ENCODE measurements at places on chromosomes 11 and 22.

GRCh38 chr11:117961896-117962295, 24.3 kb upstream of the IL10RA start:
- no peak for DNase-seq

DNA sequence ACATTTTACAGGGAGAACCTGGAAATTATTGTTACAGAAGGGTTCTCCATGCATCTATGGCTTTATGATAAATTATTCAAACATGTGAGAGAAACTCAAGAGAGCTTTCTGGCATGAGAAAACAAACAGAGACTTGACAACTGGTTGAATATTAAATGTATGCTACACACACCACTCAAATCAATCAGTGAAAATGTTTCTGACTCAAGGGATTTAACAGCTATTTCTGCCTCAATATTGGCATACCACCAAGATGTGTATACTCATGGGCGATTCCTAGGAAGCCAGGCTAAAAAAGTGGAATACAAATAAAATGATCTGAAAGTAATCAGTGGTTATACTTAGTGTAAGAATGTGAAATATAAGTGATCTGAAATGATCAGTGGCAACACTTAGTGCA, 15.8 kb upstream of the OR51T1 start:
- no peak for DNase-seq

DNA sequence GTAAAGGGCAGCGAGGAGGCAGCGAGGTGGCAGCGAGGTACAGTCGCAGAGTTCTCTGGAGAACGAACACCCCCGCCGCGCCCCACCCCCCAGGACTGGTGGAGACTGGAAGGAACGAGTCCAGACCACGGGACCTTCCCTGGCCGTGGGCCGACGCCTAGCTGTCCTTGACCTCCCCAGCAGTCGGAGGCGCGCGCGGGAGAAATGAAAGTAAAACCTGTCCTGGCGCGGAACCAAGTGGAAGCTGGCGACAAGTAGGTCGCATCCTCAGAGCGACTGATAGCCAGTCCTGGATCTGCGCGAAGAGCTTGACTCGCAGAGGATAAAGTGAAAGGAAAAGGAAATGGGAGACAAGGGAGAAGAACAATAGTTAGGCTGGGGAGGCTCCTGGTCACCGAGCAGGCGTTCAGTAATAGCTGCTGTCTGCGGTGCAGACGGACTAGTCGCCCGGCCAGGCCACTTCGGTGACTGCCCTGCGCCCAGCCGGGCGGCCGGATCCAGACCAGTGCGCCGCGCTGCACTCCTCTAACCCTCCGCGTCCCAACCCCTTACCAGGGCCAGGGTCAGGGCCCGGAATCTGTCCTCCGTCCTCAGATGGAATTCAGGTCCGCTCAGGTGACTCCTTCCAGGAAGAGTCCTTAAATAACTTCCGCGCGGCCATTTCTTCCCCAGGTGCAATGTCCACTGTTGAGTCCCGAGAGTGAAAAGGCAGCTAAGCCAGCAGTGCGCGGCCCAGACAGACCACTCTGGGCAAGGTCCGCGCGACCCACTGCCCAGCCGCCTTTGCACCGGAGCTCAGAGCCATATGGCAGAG, 1.9 kb upstream of the ADM start:
- peak; percentile 42 for DNase-seq

GRCh38 chr11:69698362-69698761, 5.5 kb downstream of the FGF19 start:
- DNase-seq = no peak

DNA sequence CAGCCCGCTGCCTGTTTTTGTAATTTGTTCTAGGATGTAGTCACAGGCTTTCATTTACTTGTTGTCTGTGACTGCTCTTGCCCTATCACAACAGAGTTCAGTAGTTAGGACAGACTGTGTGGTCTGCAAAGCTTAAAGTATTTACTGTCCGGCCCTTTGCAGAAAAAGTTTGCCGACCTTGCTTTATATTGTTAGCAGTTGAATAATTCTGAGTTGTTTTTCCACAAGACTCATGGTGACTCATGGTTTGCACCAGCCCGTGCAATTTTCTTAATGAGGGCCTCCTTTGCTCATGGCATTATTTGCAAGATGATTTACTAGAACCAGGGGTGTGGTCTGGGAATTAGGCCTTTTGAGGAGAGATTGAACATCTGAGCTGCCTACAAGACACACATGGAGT, 110.6 kb downstream of the SCN3B start:
- DNase-seq = no peak

DNA sequence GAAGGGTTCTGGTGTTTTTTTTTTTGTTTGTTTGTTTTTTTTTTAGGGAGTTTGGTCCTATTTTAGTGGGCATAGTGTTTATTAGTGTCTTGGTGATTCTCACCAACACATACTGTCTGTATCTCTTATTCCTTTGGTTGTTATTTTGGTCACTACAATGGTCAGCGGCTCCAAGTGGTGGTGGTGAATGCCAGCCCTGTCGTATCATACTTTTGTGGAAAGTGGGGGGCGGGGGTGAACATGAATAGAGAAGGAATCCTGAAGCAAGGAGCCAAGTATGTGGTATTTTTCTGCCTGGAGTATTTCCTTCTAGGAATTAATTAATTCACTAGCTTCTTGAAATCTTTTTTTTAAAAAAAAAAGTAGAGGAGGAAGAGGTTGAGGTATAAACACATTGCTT, 79.6 kb downstream of the GRK3 start:
- no peak for DNase-seq

DNA sequence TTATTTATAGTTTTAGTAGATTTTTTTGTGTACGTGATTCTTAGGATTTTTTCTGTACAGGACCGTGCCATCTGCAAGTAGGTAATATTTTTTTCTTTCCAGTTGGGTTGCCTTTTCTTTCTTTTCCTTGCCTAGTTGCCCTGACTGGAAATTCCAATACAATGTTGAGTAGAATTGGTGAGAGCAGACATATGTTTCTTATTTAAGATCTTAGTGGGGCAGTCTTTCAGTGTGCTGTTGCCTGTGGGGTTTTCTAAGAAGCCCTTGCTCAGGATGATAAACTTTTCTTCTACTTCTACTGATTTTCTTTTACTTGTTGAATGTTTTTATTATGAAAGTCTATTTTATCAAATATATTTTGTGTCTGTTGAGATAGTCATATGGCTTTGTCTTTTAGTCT, 33.0 kb downstream of the ATXN10 start:
- DNase-seq = no peak

- DNase-seq = no peak
Measured at GRCh38 chr22:27024982-27025381, 367.6 kb downstream of the MIAT start.

DNA sequence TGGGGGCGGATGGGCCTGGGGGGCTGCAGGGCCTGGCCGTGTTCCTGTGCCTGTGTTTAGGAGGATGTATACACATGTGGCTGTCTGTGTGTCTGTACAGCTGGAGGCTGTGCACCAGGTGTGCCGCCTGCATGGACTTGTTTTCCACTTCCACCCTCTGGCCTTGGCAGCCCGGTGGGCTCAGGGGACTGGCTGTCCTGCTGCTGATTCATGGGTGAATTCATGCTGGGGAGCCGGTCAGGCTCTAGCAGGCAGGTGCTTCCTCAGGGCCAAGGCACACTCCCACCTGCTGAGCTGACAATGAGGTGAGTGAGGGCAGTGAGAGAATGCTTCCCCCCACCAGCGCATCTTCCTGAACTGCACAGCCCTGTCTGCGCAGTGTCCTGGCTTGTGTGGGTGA, 88.4 kb downstream of the CCDC81 start:
- no peak for DNase-seq

DNA sequence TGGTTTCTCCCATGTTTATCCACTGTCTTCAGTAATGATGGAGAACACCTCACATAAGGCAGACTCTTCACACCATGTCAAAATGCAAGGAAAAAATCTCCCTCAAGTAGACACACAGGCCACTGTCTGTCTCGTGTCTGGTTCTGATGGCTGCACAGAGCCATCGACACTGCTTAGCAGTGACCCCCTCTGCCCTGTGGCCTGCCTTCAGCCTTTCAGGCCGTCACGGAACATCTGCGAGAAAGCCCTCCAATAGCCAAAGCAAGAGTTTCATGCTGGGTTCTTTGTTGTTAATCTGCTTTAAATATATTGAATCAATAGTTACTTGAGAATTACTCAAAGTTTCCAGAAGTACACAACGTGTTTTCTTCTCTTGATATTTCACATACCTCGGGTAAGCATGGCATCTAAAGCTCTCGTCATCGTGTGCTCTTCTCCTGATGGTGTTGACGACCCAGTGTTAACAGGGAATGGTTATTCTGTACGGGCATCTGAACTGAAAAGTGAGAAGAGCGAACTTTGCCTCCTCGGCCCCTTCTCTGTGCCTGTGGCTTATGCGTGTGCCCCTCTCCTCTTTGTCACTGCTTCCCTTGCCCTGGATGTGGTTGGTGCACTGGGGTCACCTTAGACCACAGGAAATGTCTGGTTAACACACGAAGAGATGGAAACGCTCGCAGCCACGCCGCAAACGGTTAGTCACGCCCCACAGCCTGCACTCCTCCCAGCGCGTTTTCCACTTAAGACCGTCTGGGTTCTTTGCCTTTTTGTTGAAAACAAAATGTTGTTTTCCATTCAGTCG, 33.4 kb upstream of the CTTN start:
- peak; percentile 28 for DNase-seq

DNA sequence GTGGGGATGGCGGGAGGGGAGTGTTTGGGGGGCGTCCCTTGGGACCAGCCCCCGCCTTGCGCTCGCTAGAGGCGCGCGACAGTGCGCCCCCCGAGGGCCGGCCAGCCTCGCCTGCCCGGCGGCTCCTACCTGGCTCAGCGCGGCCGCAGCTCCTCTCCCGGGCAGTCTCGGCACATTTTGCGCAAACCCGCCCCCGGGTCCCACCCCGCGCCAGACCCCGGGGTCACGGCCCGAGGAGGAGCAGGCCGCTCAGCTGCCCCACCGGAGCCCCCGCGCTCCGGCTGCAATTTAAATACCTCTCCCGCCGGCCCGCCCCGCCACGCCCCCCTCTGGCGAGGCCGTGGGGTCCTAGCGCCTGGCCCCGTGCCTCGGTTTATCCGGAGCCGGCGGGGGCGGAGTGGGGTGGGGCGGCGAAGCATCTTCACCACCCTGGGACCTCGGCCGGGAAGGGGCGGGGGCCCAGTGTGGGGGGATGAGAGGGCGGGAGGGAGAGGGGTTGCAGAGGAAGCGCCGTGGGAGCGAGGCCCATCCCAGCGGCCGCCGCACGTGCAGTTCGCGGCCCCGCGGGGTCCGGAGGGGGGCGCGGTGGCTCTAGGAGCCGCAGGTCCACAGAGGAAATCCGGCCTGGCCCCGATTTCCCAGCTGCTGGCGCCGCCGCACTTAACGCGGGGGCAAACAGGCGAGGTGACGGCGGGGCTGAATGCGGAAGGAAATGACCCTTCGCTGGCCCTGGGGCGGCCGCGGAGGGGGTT, at the start of gene LRRC32:
Gene LRRC32 (minus strand): TSS at position 263 of the 752 bp plus-strand sequence. CDS start 4,793 bp downstream, outside the sequence.
- no peak for DNase-seq

DNA sequence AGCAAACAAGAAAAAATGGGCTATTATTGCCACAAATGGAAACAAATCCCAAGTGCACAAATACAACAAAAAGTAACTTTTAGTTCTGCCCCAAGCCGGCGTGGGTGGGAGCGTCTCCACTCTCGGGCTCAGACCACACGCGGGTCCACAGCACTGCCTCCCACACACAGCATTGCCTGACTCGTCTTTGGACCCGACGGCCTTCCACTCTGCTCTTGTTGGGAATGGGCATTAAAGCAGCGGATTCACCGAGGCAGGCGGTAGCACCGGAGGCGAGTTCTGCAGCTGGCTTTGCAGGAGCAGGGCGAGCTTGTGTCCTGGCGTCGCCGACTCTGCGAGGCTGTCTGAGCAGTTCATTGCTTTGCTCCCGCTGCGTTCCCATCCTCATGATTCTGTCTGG, 23.0 kb downstream of the NADSYN1 start:
- no peak for DNase-seq

- DNase-seq = peak; percentile 55
Measured at GRCh38 chr22:49670456-49671330, 157.0 kb downstream of the BRD1 start.

- DNase-seq = no peak
Measured at GRCh38 chr11:8871171-8871775, 39.7 kb upstream of the AKIP1 start.

- no peak for DNase-seq
Measured at GRCh38 chr11:103234974-103235373, 125.7 kb downstream of the DYNC2H1 start.

DNA sequence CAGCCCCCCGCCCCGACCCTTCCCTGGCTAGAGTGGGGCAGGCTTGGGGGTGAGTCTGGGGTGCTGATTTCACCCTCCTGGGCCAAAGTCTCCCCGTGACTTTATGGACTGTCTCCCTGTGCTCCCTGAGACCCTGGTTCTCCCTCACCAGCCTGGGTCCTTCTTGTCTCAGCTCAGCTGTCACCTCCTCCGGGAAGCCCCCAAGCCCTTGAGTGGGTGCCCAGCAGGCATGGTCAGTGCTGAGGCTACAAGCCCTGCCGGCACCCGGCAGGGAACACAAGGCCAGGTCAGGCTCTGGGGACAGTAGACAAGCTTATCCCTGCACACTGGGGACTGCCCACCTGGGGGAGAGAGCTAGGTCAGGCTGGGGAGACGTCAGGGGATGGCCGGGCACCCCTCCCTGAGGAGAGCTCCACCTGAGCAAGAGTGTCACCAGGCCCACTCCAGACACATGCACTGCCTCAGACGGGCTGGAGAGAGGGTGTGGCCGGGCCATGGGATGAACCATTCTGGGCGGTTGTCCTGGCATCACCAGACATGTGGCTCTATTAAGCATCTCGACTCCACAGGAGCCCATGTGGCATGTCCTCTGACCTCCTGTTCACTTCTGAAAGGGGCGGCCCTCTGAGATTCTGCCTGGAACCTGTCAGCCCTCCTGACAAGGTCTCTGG, 22.6 kb upstream of the RTN4R start:
- no peak for DNase-seq

- no peak for DNase-seq
Measured at GRCh38 chr22:31250740-31251600, 38.9 kb downstream of the LIMK2 start.

DNA sequence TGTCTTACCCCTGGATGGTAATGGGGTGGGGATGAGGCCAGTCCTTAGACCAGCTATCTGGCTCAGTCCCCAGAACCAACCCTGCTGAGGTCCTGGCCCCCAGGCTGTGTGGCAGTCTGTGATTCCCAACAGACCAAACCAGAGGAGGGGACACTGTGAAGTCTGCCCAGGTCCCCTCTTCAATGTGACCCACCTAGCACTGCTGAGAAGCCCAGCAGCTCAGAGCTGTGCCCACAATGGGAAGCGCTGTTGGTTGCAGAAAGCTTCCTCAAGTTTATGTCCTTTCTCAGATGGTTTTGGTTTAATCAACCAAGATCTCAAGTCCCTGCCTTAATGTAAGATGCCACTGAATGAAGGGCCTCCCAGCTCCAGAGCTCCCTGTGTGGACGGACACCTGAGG, 114.7 kb upstream of the IGLL5 start:
- DNase-seq = no peak

Data from germinal center (tissue), 1 donor.